ENCODE measurements at places on chromosomes 7 and 10.

DNA sequence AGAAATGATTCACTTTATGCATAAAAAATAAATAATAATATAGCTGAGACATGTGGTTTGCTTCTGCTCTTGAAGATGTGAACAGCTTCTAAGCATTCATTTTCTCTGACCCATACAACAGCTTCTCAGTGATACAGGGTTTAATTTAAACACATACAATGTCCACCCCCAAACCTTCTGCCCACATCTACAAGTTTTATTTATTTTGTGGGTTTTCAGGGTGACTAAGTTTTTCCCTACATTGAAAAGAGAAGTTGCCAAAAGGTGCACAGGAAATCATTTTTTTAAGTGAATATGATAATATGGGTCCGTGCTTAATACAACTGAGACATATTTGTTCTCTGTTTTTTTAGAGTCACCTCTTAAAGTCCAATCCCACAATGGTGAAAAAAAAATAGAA is 17.2 kb downstream of the INHBA start:
- DNase-seq: no peak

GRCh38 chr10:89670926-89671325 is 25.9 kb upstream of the PANK1 start:
- no peak for DNase-seq

DNA sequence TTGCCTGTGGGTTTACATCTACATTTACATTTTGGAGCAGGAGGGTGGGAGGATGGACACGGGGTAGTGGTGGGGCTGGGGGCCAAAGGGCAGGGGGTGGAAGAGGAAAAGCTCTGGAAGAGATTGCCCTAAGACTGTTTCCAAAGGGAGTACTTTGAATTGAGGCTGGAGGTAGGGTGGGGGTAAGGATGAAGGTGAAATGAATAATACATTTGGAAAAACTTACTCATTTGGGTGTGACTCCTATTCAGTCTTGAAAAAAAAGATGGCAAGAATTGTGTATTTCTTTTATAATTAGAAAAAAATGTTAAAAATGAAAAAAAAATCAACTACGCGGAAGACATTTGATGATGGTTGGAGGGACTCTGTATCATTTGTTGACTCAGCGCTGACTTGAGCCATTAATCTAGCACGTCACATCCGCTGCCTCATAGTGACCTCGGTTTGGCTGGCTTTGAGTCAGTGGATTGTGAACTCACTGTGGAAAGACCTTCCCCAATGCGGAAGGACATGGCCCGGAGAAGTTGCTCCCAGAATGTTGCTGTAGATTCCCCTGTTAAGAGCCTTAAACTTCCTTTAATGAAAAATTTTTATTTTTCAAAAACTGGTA is 2.8 kb downstream of the FAM180A start:
- DNase-seq: no peak

DNA sequence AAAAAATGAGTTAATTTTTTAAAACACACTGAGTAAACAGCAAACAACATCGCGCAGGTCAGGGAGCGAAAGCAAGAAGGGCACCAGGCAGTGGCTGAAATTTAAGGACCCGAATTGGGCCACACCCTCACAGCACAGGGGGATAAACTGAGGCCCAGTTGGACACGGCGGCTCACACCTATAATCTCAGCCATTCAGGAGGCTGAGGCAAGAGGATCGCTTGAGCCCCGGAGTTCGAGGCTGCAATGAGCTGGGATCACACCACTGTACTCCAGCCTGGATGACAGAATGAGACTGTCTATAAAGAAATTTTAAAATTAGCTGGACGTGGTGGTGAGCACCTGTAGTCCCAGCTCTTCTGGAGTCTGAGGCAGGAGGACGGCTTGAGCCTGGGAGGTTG is 69.6 kb downstream of the PDGFA start:
- DNase-seq: no peak
